ENCODE measurements at places on chromosomes 4 and X.

- no peak for DNase-seq
These were observed 34.6 kb downstream of the F8 start for GRCh38 chrX:154987940-154988339.

GRCh38 chrX:131237363-131237762 is 51.7 kb downstream of the IGSF1 start:
- DNase-seq = peak; percentile 43

- no peak for DNase-seq
These were observed 75.3 kb upstream of the RAPGEF2 start for GRCh38 chr4:159027535-159027934.

DNA sequence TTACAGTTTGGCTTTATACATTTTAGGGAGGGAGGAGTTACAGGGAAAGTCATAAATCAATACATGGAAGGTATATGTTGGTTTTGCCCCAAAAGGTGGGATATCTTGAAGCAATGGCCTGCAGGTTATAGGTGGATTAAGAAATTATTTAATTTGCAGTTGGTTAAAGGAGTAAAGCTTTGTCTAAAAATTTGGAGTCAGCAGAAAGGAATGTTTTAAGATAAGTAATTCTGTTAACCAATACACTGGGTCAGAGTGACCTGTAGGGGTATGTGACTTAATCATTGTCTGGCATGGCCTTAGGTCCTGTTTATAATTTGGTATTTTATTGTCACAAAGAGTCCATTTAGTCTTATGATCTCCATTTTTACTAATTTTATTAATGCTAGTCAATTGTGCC is 115.0 kb downstream of the AGTR2 start:
- no peak for DNase-seq

DNA sequence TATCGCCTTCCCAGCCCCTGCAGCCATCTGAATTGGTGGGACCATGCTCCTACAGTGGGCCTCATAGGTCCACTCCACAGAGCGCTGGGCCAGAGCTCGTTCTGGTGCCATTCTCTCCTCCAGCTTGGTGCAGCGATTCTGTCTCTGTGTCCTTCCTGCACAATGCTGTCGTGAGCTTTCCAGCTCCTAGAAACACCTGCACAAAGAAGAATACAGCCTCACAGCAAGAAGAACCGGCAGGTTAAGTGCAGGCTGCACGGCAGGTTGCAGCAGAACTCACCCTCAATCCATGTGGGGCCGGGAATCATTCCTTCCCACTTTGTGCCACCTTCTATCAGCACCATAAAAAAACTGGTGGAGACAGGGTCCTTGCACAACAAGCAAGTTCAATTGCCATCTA is 101.2 kb upstream of the ENPP6 start:
- no peak for DNase-seq

DNA sequence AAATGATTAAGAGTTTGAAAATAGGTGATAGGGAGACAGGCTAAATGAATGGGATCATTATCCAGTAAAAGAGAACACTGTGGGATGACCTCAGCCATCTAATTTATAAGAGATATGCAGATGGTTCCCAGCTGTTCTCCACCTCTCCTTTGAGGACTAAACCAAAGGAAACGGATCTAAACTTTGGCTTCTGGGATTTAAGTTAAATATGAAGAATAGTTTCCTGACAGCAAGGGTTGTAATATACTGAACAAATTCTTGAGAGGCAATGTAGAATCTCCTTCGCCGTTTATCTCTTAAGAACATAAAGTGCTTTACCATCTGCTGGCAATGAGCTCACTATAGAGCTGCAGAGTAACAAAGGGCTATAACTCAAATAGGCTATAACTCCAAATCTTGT is 35.4 kb upstream of the HPGDS start:
- no peak for DNase-seq

DNA sequence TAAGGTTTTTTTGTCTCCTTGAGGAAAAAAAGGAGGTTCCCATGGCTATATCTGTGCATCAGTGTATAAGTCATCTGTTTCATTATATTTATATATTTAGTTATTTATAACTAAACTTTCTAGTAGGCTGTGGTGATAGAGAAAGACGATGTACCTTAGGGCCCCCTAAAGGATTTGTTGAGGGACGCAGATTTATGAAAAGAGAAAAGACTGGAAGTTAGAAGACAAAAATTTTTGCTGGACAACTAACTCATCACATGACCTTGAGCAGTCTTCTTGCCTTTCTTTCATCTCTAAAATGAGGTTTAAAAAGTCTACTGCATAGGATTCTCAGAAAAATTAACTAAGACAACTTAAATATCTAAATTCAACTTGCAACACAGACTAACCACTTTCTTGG is 6.1 kb downstream of the GASK1B start:
- no peak for DNase-seq

GRCh38 chrX:31547816-31548215 is 476.0 kb upstream of the FTHL17 start:
- no peak for DNase-seq

DNA sequence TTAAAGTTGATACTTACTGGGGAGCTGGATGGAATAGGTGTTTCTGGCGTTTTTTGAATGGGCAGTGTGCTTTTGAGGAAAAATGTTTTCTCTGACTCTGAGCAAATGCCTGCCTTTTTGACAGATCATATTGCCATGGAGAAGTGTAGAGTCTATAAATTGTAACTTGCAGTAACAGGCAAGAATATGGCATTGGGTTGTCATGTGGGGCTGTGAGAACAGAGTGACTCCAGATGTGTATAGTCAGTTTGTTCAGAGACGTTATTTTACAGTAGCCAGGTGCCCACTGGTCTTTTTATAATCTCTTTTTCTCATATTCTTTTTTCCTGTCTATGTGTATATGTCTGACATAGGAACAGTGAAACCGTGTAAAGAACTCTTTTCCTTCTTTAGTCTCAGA is 40.8 kb downstream of the RAPGEF2 start:
- DNase-seq = no peak

DNA sequence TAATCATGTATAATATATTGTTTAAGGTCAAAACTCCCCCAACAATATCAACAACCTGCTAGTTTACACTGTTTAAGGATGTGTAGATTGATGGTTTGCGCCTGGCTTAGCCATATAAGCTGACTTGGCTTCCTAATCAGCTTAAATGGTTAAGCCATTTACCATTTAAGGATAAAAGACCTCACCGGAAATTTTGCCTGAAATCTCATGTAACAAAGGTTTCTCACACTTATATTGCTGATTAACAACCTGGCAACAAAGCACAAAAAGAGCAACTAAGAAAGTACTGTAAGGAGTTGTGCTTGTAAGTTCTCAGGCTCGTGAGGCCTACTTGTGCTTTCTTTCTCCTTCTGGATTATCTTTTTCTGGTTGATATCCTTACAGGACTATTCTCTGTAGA is 485.2 kb downstream of the GABRG1 start:
- no peak for DNase-seq

DNA sequence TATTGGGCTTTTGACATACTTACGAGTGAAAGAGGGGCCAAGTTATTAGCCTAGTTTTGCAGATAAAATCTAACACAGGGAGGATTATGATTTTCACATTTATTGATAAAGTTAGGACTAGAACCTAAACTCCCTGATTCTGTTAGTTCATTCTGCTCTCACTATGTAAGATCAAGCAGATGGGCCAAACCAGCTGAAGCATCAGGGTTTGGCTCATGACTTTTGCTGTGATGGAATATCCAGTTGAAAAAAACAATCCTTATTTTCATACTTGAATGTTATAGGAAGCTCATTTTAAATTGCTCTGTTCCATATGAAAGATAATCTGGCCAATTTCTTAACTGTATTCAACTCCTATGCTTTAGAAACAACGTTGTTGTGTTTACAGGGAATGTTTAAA is 21.2 kb downstream of the SPRY1 start:
- no peak for DNase-seq

- no peak for DNase-seq
These were observed 89.8 kb upstream of the SPRY1 start for GRCh38 chr4:123306769-123307168.

DNA sequence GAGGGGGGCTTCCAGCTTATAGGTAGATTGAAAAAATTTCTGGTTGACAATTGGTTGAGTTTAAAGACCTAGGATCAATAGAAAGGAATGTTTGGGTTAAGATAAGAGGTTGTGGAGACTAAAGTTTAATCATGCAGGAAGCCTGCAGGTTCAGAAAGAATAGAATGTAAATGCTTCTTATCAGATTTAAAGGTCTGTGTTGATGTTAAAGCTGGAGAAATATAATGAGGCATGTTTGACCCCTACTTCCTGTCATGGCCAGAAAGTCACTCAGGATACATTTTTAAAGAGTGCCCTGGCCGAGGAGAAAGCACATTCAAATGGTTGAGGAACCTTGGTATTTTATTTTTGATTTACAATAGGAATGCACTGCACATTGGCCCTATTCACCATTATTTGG is 3.9 kb upstream of the RRAGB start:
- DNase-seq = no peak

GRCh38 chr4:18388039-18388438 is 366.5 kb upstream of the LCORL start:
- DNase-seq = peak; percentile 38

DNA sequence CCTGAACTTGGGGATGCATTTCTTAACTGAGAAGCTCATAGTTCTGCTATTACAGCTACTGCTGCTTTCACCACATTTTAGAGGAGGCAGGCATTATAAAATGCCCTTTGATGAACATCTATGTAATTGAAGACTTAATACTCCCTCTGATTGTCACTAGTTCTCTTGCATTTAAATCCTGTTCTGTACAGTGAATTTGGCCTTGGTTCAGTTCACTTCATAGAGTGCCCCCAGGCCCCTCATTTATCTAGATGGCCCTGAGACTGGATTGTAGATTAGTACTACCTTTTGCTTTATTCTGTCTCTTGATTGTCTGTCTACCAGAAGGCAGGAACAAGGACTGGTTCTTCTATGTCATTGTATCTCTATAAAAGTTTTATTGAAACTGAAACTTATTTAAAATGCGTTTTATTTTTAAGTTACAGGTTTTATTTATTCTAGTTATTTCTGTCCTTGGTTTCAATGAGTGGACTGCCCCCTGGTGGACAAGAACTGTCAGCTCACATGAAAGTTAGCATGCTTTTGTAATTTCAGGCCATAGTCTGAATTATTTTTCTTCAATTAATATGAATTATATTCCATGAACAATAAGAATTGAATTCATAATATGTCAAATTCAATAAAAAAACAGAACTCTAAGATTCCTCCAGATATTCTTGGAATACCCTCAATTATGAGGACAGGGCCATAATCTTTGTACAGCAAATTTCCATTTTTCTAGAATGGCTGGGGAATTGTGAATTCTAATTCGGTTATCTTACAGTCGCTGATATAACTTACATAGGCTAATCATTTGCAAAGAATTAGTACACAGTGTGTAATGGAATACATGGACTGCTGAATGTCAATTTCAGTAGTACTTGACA is 47.2 kb upstream of the TMEM33 start:
- DNase-seq = peak; percentile 8

GRCh38 chr4:142845293-142846107 is 601 bp downstream of the INPP4B start:
- peak; percentile 41 for DNase-seq

- DNase-seq = peak; percentile 60
These were observed 78.8 kb upstream of the LEF1 start for GRCh38 chr4:108247387-108248049.

GRCh38 chr4:87570290-87570805 is 38.0 kb upstream of the DSPP start:
- DNase-seq = no peak

GRCh38 chrX:65009459-65009858 is 33.2 kb upstream of the ZC4H2 start:
- no peak for DNase-seq

DNA sequence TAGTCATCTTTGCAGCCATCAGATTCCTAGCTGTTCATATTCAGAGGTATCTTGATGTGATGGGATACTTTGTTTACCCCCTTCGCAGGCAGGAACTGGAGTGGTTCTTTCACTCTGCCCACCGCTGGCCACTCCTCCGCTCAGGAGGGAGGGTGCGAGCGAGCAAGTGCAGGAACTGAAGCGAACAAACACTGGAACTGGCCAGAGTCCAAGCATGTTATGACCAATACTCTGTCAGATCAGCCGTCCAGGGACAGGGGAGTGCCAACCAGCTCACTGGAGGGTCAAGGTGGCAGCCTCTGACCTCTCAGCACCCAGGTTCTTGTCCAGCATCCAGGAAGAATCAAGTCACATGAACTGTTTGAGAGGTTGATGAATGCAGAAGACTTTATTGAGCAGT is 18.0 kb upstream of the MANBA start:
- no peak for DNase-seq

GRCh38 chr4:140344101-140344500 is 29.3 kb upstream of the SCOC start:
- no peak for DNase-seq

DNA sequence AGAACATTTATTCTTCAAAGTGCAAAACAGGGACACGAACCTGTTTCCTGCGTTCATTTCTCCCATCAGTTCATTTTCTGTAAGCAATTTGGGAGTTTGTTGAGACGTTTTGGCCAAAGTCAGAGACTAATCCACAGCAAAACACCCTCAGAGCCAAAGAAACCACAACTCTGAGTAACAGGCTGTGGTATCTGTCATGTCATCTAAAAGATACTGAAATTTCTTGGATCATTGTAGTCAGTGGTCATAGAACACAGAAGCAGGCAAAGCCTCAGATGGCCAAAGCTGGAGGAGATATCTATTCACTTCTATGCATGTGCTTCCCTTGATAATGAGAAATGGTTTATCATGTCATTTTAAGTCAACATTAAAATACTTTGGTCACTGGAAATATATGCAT is 485.6 kb upstream of the GALNT7 start:
- DNase-seq = no peak

DNA sequence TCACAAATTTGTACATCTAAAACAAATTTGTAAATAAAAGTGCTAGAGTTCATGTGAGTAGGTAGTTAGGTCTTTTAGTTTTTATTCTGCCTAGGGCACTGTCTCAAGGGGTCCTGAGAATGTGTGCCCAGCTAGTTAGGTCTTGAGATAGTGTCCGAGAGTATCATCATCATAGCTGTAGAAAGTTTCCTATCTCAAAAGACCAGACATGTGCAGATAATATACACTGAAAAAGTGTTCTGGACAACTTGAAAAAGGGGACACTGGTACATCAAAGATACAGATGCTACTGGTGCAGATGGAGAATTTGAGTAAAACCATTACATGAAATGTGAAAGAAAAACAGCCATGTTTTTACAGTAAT is 1.8 kb upstream of the ZCCHC4 start:
- no peak for DNase-seq

- DNase-seq = no peak
These were observed 37.8 kb downstream of the RNF175 start for GRCh38 chr4:153722036-153722435.

DNA sequence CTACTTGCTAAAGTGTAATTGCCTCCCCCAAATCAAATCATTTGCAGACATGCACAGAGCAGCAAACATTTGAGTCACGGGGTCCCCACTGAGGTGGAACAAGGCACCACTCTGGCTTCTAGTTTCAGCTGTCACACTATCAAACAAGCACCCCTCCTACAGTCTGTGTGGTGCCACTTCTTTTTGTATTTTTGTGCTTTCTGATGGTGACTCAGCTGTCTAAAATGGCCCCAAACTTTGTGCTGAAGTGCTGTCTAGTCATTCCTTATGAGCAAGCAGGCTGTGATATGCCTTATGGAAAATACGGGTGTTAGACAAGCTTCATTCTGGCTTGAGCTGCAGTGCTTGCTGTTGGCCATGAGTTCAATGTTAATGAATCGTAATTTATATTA is 15.4 kb downstream of the IGFBP7 start:
- no peak for DNase-seq

Data from NCI-H748 treated with DMSO at 0.1 percent for 48 hours (cell line).